ENCODE measurements at places on chromosomes 4 and X.

DNA sequence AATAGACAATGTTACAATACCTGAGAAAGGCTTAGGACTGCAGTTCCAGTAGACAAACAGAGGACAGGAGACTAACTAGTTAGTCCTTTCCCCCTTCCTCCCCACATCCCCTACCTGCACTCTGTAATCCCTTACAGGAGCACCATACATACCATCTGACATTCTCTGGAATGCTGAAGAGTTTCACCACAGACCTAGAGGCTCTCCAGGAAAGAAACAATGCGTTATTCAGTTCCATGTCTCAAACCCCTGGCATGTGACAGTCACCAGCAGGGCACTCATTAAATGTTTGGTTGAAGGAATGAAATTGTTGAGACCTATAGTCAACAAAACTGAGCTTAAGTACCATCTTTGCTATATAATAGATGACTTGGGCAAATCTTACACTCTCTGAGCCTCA, 100.2 kb upstream of the USP38 start:
- DNase-seq = no peak

- no peak for DNase-seq
Measured at GRCh38 chr4:138675685-138676084, 339.9 kb upstream of the NOCT start.

DNA sequence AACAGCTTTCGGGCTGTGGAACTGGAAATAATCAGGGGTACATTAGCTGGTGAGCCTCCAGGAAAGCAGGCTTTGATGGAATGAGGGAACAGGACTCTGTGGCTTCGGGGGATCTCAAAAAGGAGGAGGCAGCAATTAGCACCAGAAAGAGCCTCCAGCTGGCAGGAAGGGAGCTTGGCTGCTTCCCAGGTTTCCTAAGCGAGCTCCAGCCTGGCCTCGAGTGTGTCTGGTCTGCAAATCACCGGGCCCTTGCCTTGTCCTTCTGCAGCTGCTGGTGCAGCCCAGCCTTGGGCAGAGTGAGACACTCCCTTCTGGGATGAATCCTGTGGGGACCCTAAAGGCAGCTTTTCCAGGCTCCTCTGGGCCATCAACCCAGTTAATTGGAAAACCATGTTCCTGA, 10.7 kb upstream of the PDHA1 start:
- DNase-seq = no peak

DNA sequence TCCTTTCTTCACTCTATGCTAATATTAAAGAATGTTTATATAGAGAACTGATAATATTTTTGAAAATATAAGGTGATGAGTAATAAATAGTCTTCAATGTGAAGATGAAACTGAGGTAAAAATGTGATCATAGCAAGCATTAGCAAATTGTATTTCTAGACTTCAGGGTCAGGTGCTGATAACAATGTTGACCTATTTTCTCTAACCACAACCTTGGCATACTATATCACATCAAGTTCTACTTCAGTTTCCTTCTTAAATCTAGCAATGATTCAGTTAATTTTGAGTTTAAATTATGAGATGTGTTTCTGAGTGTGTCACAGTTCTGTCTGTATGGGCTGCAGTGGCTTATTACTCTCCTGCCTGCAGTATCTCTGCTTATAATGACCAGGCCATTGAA, 209.4 kb downstream of the RAPGEF2 start:
- no peak for DNase-seq

GRCh38 chr4:113090954-113091353, 41.5 kb downstream of the ANK2 start:
- DNase-seq = no peak
